ENCODE measurements at places on chromosomes 13 and 19. TPM values are rescaled to one million over a fixed set of nuclear protein-coding genes. Genes with fewer than 3 reads are reported as not detected.
A peak's percentile ranks its signal among the peaks of the same experiment; 100 is the strongest.

DNA sequence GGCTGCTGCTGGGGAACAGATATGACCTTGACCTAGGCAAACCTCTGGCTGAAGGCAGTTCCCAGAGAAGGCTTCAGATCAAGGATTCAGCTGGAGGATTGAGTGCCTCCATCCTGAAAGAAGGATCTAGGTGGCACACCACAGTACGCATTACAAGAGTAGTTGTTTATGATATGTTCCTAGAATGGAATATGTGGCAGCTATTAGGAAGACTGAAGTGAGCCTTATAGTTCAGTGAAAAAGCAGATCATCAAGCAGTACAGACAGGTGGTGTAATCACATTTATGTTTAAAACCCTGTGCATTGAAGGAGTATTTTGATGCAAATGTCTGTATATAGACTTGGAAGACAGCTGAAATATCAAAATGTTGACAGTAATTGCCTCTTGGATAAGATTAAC lies 116.0 kb downstream of the ZAR1L start:
- no peak for DNase-seq

GRCh38 chr13:30714629-30715371 lies 20.5 kb upstream of the ALOX5AP start:
- no peak for DNase-seq

KCNC3 gene
- 3.3 TPM for polyA plus RNA-seq

DNA sequence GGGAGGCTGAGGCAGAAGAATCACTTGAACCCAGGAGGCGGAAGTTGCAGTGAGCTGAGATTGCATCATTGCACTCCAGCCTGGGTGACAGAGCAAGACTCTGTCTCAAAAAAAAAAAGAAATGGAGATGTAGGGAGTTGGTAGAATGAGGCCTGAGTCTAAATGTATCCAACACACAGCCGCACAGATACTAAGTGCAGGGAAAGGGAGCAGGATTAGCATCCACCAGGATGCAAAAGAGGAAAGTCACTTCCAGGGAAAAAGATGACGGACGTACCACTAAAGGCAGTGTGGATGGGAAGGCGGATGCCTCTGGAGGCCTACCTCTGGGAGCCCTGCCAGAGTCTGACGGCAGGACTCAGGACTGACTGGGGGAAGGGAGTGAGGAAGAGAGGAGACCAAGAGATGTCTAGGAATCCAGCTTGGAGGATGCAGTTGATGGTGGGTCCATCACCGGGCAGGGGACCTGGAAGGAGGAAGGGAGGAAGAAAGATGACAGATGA lies 6.8 kb downstream of the FAM98C start:
- DNase-seq, result no peak

- no peak for DNase-seq
Measured at GRCh38 chr13:113996081-113996911, 22.4 kb upstream of the C13orf46 start.

- no peak for DNase-seq
Measured at GRCh38 chr19:50673118-50673517, 23.9 kb downstream of the C19orf81 start.

P2RY11 gene
- polyA plus RNA-seq, result 3.6 TPM

DNA sequence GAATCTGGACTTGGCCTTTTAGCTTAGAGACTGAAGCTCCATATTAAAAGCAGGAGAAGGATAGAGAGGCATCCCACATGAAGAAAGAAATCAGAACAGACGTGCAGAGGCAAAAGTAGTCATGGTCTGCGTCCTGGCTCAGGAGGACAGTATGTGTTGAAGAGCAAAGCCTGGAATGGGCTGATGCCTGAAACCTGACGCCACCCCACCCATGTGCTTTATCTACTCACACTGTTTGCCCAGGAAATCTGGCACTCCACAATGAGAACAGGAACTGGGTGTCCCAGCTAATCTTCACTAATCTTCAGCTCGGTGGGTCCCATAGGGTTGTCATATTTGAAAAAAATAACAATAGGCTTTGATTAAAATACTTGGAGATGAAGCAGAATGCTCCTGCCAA lies 549.0 kb upstream of the GPC6 start:
- DNase-seq, result no peak

- no peak for DNase-seq
Measured at GRCh38 chr13:44068169-44068568, 188.5 kb downstream of the LACC1 start.

GRCh38 chr13:78227709-78228108 lies 309.1 kb upstream of the EDNRB start:
- DNase-seq, result no peak

DNA sequence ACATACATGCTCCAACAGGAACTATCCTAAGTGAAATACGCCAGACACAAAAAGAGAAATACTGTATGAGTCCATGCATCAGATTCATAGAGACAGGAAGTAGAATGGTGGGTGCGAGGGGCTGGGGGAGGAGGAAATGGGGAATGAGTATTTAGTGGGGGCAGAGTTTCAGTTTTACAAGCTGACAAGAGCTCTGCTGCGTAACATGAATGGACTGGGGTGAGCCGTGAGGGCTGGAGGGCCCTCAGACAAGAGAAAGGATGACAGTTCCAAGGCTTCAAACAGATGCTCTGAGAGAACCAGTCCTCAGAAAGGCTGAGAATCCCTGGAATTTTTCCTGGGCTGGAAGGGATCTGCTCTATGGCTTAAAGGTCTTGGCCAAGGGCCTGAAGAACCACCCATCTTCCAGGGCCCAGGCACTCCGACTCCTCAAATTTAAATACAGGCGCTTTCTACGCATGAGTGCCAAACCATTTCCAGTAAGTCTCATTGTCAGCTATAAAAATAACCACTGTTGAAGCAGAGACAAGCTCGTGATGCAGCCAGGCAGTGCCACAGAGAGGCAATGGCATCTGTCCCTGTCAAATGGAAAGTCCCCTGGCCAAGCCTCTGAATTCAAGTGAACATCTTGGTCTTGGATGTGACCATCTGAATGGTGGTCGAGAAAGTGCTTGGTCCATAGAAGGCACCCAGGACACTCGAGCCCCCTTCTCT lies 17.5 kb downstream of the KLF2 start:
- peak; percentile 73 for DNase-seq

DNA sequence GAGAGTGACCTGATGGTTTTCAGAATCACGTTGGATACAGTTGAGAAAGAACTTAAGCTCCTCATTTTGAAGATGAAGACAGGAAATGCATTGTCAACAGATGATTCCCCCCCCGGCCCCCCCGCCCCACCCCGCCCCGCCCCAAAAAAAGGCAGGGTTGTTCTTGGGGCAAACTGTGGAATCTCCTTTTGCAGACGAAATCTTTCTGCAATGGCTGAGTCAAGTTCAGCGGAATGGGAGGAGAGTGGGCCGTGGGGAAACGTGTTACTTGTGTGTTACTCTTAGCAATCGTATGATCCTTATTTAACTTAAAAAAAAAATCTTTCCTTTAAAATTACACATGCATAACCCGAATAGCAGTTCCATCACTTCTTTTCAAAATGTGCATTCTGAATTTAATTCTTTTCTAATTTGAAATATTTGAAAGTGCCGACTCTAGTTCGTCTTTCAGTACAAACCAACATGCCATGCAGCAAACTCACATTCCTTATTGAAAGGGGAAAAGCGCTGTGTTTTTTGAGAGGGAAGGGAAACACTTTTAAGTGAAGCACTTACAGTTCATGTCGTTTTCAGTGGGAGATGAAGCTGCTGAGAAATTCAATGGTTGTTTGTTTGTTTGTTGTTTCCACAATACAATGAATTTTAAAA lies 348.5 kb upstream of the ARGLU1 start:
- DNase-seq, result no peak

ACP4 gene
- polyA plus RNA-seq, result not detected

DNA sequence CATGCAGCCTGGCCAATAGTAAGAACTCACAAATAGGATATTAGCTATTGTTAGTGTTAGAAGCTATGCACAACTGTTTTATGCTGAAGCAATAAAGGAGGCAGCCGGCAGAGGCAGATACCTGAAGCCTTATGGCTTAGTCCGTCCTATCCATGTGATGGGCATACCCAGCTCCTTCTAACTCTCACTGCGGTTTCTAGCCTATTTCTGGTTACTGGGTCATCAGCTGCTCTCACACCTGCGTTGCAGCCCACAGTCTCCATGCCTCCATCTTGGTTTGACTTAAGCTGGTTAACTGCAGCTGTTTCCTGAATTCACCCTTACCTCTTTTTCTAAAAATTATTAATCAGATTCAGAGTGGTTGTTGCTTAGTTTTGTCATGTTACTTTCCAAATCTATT lies 40.5 kb upstream of the CNMD start:
- no peak for DNase-seq

CYP2A7 gene
- not detected for polyA plus RNA-seq

PGLYRP1 gene
- polyA plus RNA-seq, result 0.24 TPM

GRCh38 chr13:102286326-102286725 lies 115.5 kb downstream of the FGF14 start:
- DNase-seq, result no peak

DNA sequence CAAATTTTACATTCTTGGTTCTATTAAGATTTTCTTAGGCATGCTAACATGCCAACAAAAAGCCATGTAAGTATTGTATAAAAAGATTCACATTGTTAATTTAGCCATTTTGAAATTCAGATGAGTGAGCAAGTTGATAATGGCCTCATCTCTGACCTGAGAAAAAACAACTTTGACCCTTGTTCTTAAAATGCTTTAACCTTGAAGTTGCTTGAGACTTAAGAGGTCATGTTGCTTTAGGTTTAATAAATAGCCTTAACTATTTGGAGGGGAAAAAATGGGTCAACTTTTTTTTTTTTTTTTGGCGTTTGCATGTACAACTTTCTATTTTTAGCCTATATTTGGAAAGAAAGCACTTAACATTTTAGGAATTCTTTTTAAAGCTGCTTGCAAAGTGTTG lies 6.0 kb downstream of the MIR17HG start:
- no peak for DNase-seq

DNA sequence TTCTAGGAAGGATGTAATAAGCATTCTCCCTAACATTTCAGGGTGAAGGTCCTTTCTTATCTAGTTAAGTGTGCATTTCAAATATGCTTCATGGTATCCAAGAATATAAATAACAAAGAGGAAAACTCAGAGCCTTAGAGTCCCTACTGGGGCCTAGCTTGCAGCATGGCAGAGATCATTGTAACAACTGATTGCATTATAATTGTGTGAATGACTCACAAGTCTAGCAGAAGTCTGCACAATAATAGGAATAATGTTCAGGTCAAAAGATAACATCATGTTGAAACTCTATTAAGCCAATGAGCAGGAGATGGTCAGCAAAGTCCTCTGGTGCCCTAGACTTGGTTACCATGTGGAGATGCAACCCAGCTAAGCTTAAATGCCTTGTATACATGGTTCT lies 3.4 kb downstream of the POSTN start:
- no peak for DNase-seq

DNA sequence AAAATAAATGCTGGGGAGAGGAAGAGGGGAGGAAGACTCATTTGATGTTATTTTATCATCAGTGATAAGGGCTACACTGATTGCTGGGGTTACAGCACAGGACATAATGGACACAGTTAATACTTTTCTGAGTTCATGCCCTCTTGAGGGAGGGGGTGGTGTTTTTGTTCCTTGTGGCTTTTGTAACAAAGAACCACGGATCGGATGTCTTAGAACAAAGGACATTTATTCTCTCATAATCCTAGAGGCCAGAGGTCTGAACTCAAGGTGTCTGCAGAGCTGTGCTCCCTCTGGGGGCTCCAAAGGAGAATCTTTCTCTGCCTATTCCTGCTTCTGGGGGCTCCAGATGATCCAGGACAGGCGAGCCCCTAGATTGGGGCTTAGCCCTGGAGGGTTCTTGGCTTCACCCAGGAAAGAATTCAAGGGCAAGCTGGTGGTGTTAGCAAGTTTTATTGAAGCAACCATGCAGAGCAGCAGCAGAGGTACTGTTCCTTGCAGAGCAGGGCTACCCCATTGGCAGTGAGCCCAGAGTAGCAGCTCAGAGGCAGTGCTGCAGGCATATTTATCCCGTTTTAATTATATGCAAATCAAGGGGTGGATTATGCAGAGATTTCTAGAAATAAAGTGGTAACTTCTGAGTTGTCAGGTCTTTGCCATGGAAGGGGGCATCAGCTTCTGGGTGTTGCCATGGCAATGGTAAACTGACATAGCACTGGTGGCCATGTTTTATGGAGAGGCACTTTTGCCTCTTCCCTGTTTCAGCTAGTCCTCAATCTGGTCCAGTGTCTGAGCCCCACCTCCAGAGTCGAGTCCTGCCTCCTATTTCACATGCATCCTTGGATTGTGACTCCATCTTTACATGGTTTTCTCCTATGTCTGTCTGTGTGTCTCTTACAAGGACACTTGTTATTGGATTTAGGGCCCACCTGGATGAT lies 18.0 kb downstream of the VAV1 start:
- DNase-seq, result no peak

DNA sequence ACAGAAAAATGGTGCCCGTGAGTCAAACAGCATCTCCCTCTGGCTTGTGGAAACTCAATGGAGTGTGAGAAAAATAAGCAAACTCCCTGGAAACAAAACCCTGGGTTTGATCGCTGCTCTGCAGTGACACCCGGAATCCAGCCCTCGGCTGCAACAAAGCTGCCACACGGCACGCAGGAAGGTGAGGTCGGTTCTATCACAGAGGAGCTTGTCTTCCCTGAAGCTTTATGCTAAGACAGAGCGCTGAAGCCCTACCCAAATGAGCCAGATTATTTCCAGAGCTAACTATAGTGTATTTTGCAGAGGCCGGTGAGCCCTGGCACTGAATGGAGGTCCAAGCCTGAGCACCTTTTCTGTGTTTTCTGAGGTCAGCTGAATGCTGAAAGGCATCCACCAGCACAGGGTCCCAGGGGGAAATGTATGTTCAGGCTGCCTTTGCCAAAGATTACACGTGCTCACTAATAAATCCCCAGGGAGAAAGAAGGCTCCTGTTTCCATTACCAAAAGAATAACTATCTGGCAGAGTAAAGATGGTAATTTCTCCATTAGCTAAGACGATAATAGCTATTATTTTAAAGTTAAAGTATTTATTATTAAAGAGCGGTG lies 77.8 kb downstream of the TSHZ3 start:
- DNase-seq, result no peak

- DNase-seq, result no peak
Measured at GRCh38 chr13:35964863-35965180, 166.4 kb downstream of the DCLK1 start.

DNA sequence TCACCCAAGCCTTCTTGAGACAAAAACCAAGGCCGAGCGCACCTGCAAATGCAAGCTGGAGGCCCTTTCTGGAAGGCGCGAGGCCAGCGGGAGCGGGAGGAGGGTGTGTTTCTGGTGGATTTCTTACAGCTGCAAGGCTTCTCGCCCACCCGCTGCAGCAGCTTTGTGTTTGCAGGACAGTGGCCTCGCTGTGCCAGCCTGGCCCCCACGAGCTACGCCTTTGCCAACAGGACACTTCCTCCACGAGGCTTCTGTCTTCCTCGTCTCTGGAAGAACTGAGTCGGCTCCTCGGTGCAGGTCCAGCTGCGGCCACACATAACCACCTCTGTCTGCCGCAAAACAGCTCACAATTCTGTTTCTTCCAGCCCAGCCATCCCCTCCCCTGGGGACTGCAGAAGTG lies 10.1 kb downstream of the ATCAY start:
- DNase-seq, result no peak

PCDH20 gene
- 8.3 TPM for polyA plus RNA-seq

GRCh38 chr13:109870696-109871370 lies 84.5 kb upstream of the IRS2 start:
- DNase-seq, result no peak

GRCh38 chr13:98267080-98267912 lies 90.2 kb upstream of the RNF113B start:
- DNase-seq, result peak; percentile 15

Data from heart left ventricle (tissue), 16 donors.